ENCODE measurements at places on chromosomes 6 and 20. TPM values are rescaled to one million over a fixed set of nuclear protein-coding genes. Genes with fewer than 3 reads are reported as not detected.
A peak's percentile ranks its signal among the peaks of the same experiment; 100 is the strongest.

AIG1 gene
- 9.2 TPM for total RNA-seq

ARMH2 gene
- not detected for total RNA-seq

DNA sequence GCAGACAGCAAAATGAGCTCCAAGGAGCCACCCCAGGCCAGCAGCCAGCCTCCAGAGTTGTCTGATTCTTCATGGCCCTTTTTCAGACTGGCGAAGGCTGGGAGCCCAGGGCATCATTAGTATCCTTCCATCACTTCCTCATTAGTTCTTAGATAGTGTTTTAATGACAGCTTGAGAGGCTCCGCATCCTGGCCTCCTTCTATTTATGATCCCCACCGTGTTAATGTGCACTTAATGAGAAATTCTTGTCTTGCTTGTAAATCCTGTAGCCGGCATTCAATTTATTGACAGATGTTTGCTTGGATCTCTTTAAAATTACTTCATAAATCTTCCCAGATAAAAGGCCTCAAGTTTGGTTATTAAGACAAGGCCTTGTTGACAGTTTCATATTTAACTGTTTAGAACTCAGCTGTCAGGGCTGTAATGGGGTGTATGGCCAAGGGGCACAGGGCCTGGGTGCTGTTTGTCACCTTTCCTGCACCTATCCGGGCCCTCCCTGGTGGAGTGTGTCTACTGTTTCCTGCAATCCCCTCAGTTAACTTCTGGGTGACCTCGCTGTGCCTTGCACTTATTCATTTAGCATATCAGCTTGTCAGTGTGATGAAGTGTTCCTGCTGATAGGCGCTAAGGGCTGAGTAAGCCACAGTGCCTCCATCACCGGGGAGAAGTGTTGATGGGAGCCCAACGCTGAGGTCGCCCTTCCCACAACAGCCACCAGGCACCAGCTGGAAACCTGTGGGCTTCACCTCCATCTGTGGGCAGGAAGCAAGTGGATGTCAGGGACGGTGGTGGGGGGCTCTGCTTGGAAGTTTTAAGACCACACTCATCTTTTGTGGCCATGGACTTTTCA, 169.3 kb downstream of the TSHZ2 start:
- H3K27me3 ChIP-seq: peaks cover 6% of the 10 kb centered on the region
- H3K27ac ChIP-seq: no peak overlapping the region
- no peaks in the 10 kb centered on the region for H3K36me3 ChIP-seq
- H3K4me3 ChIP-seq: no peak overlapping the region

- peak overlapping the region; percentile 97 for H3K27ac ChIP-seq
- peak overlapping the region; percentile 75 for H3K4me3 ChIP-seq
- no peaks in the 10 kb centered on the region for H3K27me3 ChIP-seq
- no peak for DNase-seq
Measured at GRCh38 chr6:27837625-27838057, 74.6 kb downstream of the OR2B2 start.

DNA sequence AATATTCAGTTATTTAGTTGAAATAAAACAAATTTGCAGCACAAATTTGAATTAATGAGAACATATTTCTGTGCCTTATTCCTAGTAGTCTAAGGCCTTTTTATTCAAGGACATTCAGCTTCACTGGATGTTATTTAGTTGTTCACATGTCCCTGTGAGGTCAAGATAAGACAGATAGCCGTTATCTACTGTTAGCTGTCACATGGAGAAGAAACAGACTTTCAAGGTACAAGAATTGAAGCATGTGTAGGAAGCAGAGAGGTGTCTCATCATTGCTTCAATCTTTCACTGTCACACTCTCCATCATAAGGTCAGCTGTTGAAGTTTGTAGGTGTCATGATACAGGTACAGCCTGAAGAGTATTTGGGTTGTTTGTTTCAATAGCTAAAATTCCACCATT, 112.9 kb upstream of the JAG1 start:
- H3K4me3 ChIP-seq: no peak overlapping the region
- no peaks in the 10 kb centered on the region for H3K4me1 ChIP-seq
- no peak for DNase-seq
- no peak overlapping the region for H3K27ac ChIP-seq

GRCh38 chr20:19915111-19915798, 101.9 kb upstream of the NAA20 start:
- no peak for DNase-seq
- no peak overlapping the region for H3K27ac ChIP-seq
- H3K27me3 ChIP-seq: no peaks in the 10 kb centered on the region
- no peaks in the 10 kb centered on the region for H3K4me1 ChIP-seq
- no peak overlapping the region for H3K4me3 ChIP-seq
- no peaks in the 10 kb centered on the region for H3K36me3 ChIP-seq

GRCh38 chr20:41861772-41862422, 243.7 kb upstream of the CHD6 start:
- H3K4me1 ChIP-seq: peaks cover 5% of the 10 kb centered on the region
- DNase-seq: no peak
- no peaks in the 10 kb centered on the region for H3K36me3 ChIP-seq
- no peaks in the 10 kb centered on the region for H3K27me3 ChIP-seq
- H3K27ac ChIP-seq: no peak overlapping the region
- H3K4me3 ChIP-seq: no peak overlapping the region

NR2E1 gene
- 0.13 TPM for total RNA-seq

SLC22A2 gene
- total RNA-seq: 0.02 TPM

C6orf132 gene
- total RNA-seq: not detected

Measured in SJCRH30 (cell line).